NCI-H187 treated with DMSO at 0.1 percent for 48 hours (cell line): ENCODE measurements at places on chromosomes 11 and 22.

DNA sequence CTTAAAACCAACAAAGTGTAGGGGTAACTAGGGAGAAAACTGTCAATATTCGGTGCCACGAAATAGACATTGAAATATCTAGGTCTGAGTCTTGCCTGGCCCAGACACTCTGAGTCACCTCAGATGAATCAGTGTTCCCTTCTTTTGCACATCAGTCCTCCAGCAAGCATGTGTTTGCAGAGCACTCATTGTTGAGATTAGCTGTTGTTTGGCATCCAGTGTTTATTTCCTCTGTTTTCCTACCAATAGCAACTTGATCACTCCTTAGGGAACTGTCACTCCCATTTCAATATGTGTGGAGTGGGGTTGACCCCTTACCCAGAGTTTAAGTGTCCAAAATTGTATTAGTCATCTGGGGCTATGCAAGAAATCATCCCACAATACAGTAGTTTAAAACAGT lies 4.7 kb upstream of the ASCC2 start:
- DNase-seq, result no peak

DNA sequence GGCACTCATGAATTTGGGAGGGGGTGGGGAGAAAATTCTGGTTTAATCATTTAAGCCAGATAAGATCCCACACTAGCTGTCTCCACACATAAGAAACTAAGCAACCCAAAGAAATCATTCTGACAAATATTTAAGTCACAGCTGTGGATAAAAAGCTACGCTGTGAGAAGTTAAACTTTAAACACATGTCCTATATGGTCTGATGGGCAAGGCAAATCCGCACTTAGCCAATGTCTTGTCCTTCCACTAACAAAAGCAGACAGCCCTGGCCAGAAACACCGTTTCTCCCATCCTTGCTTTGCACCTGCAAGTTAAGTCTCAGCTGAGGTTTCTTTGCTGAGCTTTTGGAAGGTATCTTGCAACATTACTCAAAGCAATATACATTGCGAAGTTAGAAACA lies 68.0 kb downstream of the ETS1 start:
- DNase-seq, result no peak

DNA sequence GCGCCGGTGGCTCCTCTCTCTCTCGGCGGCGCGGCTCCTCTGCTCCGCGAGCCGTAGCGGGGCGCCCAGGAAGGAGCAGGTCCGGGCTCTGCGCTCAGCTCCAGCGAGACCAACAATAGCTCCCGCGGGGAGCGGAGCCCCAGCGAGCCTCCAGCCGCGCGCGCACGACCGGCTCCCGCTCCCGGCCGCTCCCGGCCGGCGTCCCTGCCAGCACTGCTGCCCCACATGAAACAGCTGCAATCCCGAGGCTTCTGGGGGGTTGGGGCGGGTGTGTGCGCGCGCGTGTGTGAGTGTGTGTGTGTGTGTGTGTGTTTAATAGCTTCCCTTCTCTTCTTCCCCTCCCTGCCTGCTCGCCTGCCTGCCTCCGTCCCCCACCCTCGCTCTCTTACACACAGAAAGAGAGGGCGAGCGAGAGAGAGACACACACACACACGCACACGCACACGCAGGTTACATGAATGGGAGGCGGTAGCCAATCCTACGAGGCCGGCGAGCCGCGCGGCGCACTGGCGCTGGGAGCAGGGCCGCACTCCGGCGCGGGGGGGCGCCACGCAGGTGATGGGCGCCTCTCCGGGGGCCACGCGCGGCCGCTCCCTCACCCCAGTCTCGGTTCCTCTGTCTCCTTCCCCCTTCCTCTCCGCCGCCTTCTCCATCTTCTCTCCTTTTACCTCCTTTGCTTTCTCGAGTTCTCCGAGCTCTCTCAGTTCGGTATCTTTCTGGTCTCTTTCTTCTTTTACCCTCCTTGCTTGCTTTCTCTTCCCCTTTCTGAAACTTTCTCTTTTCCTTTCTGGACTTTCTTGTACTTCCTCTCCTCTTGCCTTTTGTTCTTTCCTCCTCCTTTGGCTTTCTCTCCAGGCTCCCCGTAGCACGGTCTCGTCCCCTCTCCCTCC lies at the start of gene TENM4:
Gene TENM4, minus strand, starts transcription at position 460 of the 890 bp plus-strand sequence. CDS start 371,086 bp downstream, outside the sequence.
- DNase-seq, result no peak

DNA sequence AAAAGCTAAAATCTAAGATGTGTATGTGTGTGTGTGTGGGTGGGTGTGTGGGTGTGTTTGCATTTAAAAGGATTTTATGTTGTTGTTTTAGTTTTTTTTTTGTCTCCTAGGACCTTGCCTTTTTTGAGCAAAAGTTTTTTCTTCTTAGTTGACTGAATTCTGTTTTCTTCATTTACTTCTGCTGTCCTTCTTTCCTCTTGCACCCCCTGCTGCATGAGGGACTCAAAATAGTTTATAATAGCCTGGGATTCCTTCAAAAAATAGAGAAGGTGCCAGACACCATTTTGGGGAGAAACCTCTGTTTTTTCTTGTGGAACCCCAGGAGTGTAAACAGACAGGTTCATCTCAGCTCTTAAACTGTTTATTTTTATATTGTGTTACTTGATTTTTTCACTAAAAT lies 817.7 kb downstream of the TBC1D22A start:
- no peak for DNase-seq

DNA sequence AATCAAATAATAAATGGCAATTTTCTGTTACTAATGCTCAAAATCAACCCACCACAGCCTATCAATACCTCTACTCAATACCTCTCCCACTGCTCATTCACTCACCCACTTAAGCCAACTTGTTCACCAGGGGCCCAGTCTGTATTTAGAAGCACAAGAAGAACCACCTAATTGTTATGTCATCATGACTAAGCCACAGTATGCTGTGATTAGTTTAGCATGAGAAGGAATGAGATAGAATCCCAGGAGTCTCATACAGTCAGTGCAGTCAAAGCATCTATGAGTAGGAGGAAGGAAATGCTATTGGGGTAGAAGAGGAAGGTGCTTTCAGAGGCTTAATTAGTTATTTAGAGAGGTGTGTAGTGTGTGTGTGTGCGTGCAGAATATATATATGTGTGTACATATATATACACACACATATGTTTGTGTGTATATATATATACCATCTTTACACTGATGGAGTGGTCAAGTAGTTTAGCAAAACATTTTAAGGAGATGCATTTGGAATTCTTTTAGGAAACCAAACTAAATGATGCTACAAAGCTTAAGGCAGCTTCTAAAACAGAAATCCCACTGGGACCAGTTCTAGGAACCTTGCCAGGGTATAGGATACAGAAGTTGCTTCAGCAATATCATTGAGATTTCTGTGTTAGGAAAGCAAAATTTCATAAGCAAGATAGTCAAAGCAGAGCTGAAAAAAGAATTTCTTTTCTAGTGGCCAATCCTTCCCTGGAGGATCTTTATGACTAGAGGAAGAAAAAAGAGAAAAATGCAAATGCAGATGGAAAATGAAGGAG lies 27.5 kb downstream of the KCNA4 start:
- DNase-seq, result no peak

DNA sequence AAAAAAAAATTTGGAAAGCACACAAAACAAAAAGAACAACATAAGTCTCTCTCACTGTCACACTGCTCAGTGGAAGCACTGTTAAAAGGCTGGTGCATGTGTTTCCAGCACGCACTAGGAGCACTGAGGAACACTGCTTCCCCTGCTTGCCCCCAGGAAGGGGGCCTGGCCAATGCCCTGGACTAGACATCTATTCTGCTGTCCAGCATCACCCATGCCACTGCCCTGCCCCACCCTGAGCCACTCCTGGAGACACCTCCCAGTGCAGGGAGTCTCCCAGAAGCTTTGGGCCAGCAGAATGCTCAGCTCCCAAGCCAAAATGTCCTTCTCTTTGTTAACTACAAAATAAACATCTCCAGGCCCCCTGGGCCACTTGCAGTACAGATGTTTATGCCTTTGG lies 49.7 kb upstream of the EMID1 start:
- DNase-seq, result no peak

DNA sequence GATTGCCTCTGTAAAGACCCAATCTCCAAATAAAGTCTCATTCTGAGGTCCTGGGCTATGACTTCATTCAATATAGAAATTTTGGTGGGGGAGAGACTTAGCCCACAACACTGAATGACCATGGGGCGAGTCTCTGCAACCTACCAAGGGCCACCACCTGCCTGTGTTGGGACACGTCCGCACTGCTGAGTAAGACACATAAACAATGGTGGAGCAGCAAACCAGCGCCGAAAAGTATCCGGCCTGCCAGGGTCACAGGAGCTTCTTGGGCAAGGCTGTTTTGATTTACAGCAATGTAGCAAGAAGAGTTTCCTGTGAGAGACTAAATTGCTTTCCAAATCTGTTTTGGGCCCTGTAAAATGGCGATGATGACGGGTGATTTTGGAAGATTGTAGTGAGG lies 122.3 kb downstream of the SHANK2 start:
- DNase-seq, result no peak

GRCh38 chr11:86116386-86116726 lies 47.5 kb upstream of the PICALM start:
- DNase-seq, result no peak

- no peak for DNase-seq
Observed at GRCh38 chr11:57213342-57214097, 23.5 kb downstream of the APLNR start.

GRCh38 chr11:19832086-19832750 lies 119.6 kb downstream of the NAV2 start:
- no peak for DNase-seq

DNA sequence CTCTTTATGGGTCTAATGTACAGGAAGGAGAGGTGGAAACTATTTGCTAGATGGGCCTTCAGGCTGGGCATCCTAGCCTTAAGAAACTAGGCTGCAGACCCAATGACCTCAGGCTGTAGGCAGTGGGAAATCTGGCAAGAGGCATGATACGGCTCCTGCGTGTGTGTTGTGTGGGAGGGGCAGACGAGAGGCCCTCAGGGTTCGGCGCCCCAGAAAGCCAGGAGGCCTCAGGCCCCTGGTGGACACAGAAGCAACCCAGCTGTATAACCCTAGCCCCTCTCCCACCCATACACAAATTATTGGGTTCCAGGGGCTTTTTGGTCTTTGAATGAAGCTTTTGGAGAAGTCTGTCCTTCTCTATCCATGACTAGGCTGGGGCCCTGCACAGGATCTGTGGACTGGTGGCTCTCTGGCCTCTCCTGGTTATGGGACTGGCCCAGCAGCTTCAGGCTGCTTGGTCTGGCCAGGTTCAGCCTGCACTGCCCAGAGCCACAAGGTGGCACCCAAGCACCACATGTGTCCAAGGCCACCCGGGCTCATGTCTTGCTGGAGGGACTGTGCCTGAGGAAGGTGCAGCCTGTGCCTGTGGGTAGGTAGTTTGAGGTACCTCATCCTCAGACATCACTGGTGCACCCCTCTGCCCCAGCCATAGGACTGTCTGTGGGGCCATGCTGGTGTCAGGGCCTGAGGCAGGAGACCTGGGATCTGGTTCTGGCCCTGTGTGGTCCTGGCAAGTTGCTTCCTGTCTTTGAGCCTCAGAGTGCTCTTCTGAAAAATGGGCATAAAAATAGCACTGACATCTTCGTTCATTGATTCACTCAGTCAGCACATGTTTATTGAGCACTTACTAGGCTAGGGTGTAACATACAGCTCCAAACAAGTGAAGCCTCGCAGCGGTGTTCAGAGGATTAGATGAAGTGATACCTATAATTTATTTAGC lies 87.5 kb downstream of the RRM1 start:
- DNase-seq, result no peak

GRCh38 chr11:61951484-61952135 lies 1.5 kb downstream of the BEST1 start:
- DNase-seq, result no peak

DNA sequence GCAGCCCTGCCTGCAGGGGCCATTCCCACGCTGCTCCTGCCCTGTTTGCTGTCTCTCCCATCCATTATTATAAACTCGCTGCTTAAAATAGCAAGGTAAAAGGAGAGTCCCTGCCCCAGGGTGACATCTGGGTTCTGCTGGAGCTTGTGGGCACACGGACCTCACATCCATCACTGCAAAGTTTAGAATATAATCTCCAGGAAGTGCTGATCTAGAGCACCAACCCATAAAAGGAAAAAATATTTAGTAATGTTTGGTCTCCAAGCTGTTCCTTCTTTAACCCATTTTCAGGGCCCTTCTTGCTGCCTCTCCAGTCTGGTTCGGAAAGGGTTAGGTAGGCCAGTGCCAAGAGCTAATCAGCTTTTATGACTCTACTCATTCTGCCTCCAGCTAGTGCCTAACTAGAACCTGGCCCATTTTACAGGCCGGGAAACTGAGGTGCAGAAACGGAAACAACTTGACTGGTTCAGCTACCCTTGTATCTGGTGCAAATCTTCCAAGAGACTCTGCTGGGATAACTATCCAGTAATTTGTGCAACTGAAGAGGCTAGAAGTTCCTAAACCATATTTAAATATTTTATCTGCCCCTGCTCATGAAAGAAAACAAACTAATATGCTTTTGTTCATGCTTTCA lies 37.5 kb downstream of the IRAG1 start:
- no peak for DNase-seq

DNA sequence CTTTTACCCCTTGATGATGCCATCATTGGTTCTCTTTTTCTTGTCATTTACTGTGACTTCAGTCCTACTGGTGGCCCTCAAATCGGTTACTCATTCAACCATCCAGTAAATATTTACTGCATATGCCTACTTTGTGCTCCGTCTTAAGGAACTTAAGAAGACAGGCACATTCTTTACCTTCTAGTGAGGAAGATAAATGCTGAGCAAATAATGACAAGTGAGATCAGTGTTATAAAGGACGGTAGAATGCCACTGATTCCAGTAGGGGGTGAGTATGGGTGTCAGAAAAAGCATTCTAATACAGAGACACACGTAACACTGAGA lies 1.6 kb downstream of the ANKRD42 start:
- DNase-seq, result no peak

- no peak for DNase-seq
Observed at GRCh38 chr22:45481661-45482060, 21.0 kb upstream of the FBLN1 start.

DNA sequence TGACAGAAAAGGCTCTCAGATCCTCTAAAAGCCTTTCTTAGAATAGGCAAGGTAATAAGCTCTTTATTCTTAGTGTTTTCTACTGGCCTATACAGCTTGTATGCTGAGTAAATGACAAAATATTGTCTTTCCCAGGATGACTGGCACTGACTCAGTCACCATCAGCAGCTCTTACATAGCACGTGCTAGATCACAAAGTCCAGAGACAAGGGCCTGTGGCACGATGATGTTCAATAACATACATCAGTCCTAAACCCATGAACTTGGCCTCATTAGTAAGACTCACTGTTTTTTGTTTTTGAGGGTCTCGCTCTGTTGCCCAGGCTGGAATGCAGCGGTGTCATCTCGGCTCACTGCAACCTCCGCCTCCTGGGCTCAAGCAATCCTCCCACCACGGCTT lies 42.7 kb downstream of the CELF1 start:
- DNase-seq, result no peak

DNA sequence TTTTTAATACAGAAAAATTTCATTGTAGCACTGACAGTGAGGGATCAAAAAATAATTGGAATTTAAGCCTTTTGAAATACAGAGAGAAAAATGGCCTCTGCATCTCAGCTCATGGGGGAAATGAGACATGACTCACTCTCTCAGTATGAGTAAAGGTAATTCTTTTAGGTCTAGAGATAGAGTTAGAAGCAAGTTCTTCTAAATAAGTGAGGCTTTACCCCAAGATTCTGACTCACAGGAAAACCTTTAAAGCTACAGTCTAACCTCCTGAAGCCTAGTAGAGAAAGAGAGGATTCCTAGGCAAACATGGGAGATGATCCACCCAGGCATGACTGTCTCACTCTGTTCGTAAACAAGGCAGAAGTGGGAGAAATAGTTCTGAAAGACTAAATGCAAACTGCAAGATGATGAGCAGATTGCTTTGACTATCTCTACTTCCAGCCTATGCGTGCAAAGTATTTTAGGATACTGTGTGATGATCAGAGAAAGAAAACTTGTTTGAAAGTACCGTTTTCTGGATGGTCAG lies 1003.3 kb upstream of the CCDC90B start:
- no peak for DNase-seq

- no peak for DNase-seq
Observed at GRCh38 chr11:121508449-121508848, 55.7 kb upstream of the SORL1-AS1 start.
